ENCODE measurements at places on chromosomes 12 and 14.
A peak's percentile ranks its signal among the peaks of the same experiment; 100 is the strongest.

DNA sequence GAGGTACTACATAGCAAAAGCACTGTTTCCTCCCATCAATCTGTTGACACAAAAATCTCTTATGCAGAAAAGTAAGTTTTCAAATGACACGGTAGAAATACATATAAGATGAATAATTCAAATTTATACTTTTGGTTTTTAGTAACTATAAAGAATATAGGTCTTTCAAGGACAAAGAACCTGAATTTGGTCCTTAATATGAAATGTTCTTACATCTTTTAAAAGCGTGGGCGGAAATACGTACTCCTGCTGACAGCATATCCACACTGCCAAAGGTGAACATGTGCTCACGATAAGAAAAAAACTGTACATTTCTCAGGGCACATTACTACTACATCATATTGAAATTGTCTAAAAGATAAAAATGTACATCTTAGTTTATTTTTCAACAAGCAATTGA, 127.6 kb downstream of the FOXN3 start:
- DNase-seq = no peak

- DNase-seq = no peak
These were observed at the start of gene NKX2-8 for GRCh38 chr14:36582011-36582873. Gene NKX2-8 (minus strand): TSS chr14:36582614. CDS start chr14:36582389, 225 bp downstream.

DNA sequence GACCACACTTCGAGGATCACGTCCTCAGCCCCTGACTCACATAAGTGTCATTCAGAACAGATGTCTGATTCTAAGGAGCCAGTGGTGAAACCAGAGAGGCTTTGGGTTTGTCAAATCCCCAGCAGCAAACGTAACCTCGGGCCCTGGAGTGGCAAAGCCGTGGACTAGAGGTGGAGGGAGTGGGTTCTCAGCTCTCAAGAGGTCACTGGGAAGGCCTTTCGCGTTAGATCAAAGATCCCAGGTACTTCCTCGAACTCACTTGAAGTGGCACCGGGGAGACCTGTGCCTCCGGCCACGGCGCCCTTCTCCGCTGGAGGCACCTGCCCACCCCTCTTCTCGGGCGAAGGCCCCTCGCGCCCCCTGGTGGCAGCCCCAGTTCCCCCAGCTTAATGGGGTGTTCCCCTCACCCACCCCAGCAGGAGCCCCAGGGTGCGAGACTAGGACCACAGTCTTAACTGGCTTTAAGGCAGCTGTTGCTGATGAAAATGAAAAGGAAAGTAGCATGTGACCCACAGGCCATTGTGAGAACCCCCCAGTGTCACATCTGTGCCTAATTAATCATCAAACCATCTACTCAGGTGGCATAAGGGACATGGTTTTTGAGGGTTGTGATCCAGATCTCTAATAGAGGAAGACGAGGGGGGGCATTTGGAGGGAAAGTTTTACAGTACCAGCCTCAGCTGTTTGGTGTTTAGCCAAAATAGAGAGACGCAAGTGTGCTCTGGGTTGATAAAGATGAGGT, 672 bp upstream of the ESR2 start:
- no peak for DNase-seq

GRCh38 chr14:37246427-37246829, 48.7 kb downstream of the MIPOL1 start:
- peak; percentile 48 for DNase-seq

- no peak for DNase-seq
These were observed 11.6 kb downstream of the TEDC1 start for GRCh38 chr14:105502446-105503295.

GRCh38 chr12:32240162-32240561, 133.5 kb downstream of the BICD1 start:
- DNase-seq = no peak

- no peak for DNase-seq
These were observed 113.8 kb upstream of the FOXG1 start for GRCh38 chr14:28652782-28653181.

GRCh38 chr14:46691819-46692218, 40.2 kb upstream of the RPL10L start:
- no peak for DNase-seq

GRCh38 chr14:101351769-101352168, 209.5 kb upstream of the DIO3 start:
- DNase-seq = no peak

DNA sequence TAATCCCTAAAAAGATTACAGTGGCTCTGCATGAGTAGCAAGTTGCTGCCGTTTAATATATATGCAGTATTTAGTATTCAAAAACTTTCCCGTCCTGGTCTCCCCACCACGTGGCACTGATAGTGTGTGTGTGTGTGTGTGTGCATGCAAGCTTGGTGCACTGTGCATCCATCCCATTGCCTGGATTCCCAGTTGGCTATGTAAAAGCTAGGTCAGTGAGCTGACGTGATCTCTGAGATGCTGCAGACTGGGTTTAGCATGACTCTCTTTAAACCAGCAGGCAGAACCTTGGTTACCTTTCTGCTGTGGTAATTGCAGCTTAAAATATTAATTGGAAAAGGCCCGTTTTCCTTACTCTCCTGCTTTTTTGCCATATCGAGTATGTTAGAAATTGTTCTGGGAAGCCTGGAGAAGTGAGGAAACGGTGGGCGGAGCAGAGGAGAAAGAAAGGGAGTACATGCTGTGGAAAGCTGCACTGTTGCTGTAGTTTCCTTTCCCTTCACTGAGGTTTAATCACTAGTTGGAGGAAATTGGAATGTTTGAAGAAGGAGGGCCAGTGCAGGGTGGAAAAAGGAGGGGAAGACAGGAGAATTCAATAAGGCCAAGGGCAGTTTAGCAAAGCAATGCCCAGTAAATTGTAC, 4.0 kb upstream of the CNTN1 start:
- DNase-seq = no peak

DNA sequence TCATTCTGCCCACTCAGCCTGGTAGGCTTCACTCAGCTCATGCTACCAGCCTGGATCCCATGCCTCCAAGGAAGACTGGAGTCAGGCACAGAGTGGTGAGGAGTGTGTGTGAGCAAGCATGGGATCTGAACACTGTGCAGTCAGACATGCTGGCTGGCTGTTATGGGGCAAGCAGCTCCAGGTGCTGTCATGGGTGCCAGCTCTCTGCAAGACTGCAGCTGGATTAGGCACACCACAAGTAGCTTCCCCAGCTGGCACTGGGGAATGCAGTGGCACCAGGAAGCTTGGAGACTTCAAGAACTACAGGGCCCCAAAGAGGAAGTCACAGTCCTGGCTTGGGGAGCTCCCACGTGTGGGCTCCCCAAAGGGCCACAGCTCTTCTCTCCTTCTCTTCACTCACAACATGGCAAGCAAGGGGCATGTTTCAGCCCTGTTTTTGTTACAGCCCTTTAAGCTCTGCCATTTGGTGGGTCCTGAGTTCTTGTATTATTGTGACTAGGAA, 202.5 kb downstream of the VRK1 start:
- no peak for DNase-seq

GRCh38 chr12:602700-603068, 60.6 kb downstream of the NINJ2 start:
- DNase-seq = no peak

- no peak for DNase-seq
These were observed 64.5 kb downstream of the SYT1 start for GRCh38 chr12:78929075-78929418.

DNA sequence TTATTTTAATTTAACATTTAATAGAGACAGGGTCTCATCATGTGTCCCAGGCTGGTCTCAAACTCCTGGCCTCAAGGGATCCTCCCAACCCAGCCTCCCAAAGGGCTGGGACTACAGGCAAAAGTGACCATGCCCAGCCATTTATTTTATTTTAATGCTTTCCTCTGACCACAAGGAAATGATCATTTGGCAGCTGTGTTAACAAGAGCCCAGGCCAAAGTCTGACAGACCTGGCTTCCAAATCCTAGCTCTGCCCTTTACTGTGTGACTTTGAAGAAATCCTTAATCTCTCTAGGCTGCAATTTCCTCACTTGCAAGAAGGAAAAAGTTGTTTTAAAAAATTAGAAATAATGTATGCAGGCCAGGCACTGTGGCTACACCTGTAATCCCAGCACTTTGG, 16.7 kb upstream of the GCH1 start:
- DNase-seq = no peak

GRCh38 chr14:34374998-34375740, 86.9 kb downstream of the SPTSSA start:
- no peak for DNase-seq

- DNase-seq = no peak
These were observed 38.5 kb upstream of the SFSWAP start for GRCh38 chr12:131672311-131672940.

- no peak for DNase-seq
These were observed 89.0 kb downstream of the SCARB1 start for GRCh38 chr12:124774462-124775167.

DNA sequence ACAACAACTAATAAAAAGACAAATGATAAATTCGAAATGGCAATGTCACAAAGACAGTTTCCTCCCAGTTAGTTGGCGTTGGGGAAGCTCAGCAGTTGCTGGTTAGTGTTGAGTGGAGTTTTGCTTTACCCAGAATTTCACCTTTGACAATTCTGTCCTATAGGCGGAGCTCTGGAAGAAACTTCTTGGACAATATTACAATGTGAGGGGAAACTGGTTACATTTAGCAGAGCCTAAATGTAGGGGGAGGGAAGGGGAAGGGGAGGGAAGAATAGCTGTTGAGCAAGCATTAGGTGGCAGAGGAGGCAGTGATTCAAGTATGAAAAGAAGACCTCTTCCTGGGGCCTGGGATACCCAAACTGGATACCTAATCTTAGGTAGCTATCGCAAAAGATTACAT, 51.4 kb downstream of the BDKRB1 start:
- no peak for DNase-seq

DNA sequence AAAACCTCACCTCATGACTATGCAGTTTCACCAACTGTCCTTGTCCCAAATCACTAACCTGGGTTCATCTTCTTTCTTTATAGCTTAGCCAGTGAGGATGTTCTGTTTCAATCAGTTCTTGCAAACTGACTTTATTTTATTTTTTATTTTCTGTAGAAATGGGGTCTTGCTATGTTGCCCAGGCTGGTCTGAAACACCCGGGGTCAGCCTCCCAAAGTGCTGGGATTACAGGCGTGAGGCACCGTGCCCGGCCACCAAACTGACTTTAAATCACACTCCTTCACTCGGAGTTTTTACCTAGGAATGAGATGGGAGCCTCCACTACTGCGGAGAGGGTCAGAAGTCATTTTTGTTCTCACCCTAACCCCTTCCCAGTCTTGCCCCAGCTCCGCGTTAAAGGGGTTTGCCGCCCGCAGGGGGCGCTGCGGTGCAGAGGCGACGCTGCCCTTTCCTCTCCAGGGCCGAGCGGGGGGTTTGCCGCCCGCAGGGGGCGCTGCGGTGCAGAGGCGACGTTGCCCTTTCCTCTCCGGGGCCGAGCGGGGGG, 7.0 kb upstream of the B4GALNT3 start:
- DNase-seq = no peak

GRCh38 chr12:14957551-14958168, 3.7 kb downstream of the ARHGDIB start:
- DNase-seq = no peak

DNA sequence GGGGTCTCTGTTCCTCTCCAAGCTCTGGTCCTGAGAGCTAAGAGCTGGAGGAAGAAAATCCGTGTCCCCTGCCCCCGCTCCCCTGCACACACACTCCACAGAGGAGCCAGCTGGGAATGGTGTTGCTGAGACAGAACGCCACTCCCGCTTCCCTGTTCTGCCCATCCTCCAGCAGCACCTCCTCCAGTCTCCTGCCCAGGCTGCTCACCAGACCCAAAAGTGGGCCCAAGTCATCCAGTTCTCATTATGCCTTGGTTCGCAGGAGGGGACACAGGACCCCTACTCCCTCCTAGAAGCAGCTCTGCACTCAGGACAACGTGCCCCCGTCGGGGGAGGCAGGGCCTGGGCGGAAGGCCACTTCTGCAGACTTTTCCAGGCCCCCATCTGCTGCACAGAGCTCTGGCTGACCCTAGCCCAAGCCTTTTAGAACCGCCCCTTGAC, 830 bp upstream of the TRMT61A start:
- DNase-seq = no peak

- no peak for DNase-seq
These were observed 30.1 kb downstream of the CKAP4 start for GRCh38 chr12:106217706-106218105.

GRCh38 chr14:30822080-30822571, 52.2 kb upstream of the COCH start:
- DNase-seq = no peak

- DNase-seq = no peak
These were observed 3.0 kb upstream of the LGALS3 start for GRCh38 chr14:55126034-55126433.

DNA sequence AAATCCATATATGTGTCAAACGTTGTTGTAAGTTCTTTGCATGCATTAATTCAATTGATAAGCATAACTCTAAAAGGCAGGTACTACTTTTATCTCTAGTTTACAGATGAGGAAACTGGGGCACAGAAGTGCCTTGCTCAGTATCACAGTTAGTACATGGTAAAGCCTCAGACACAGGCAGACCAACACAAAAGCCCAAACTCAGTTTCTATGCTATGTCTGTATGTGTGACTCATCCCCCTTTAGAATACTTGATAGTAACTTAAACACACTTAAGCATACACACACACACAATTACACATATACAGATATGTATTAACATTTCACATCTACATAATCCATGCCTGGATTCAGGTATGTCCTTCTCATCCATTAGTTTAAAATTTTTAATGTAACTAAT, 88.0 kb downstream of the EPS8 start:
- peak; percentile 23 for DNase-seq

- no peak for DNase-seq
These were observed 14.2 kb upstream of the FZD10 start for GRCh38 chr12:130147875-130148596.

DNA sequence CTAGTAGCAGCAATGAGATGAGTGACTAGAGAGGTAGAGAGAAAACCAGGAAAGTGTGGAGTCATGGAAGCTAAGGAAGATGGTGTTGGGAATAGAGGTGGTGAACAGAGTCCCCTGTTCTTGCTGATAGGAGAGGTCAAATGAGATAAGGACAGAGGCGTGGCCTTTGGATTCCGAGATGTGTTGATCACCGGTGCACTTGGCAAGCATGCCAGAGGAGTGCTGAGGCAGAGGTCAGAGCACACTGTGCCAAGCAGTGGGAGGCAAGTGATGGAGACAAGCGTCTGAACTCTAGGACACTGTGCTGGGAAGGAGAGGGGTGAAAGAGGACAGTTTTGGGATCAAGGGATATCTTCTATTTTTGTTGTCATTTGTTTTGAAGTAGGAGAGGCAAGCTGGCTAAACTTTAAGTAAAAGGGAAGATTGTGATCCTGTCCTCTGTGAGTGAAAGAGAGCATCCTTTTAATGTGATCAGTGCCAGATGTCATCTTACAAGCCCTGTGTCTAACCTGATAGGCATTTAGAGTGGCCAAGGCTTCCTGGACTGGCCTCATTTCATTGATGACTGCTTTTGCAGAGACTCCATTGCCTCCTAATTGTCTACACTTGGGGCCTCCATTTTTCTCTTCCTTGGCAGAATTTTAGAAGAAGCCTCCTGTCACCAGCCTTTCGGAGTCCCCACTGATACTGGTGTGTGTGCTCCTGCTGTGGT, 336.4 kb downstream of the CACNA1C start:
- DNase-seq = no peak

- no peak for DNase-seq
These were observed 286.4 kb upstream of the PRKD1 start for GRCh38 chr14:30214014-30214413.

- DNase-seq = no peak
These were observed 31.1 kb downstream of the SYNE3 start for GRCh38 chr14:95485222-95485819.

GRCh38 chr12:45170456-45171042, 45.3 kb upstream of the ANO6 start:
- DNase-seq = peak; percentile 62

GRCh38 chr12:104352106-104352713, 48.7 kb downstream of the EID3 start:
- DNase-seq = no peak

- no peak for DNase-seq
These were observed 27.1 kb downstream of the HECTD1 start for GRCh38 chr14:31180299-31181051.

- peak; percentile 80 for DNase-seq
These were observed 23.6 kb downstream of the HSP90AA1 start for GRCh38 chr14:102063109-102063807.
